Activated T-cell treated with anti-CD3 and anti-CD28 coated beads, Interleukin-2, amount 50 U/mL, for 4 hours (primary cell): ENCODE measurements at places on chromosomes 7 and 10.

GRCh38 chr10:9734218-9734617, 1283.5 kb upstream of the CELF2 start:
- DNase-seq: no peak

DNA sequence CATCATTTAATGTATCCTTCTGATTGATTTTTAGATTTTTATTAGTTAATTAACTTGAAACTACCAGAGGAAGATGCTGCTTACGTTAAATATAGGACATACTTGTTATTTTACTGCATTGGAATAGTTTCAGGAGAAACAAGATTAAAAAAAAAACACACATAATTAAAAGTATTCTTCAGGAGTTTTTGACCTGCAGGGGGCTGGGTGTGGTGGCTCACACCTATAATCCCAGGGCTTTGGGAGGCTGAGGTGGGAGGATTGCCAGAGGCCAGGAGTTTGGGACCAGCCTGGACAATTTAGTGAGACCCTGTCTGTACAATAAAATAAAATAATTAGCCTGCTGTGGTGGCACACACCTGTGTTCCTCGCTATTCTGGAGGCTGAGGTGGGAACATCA, 10.7 kb downstream of the CBLL1 start:
- DNase-seq: no peak

- no peak for DNase-seq
Observed at GRCh38 chr10:113681533-113682470, 2.1 kb downstream of the CASP7 start.

- no peak for DNase-seq
Observed at GRCh38 chr10:7435674-7436073, 24.8 kb upstream of the SFMBT2 start.

DNA sequence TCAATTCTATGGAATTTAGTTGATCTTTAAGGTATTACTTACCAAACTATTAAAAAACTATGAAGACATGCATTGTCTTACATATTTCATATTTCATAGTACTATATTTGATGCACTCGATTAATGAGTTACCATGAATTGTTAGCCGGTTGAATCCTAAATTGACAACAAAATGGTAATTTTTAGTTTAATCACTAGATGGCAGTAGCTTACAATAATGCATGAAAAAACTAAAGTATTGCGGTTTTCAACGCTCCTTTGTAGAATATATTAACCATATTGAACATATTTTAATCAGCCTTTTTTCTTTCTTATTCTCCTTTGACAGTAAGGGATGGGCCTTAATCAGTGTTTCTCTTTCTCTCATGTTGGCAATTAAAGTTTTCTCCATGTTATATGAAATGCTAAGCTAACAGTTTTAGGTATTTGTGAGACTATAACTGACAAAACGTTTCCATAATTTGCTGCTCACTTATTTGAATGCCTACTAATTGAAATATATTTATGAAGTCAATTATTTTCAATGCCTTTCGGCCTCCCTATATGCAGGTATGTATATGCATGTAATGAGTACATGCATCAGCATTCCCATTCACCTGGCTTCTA, 48.5 kb upstream of the ARL4A start:
- no peak for DNase-seq

GRCh38 chr7:80922253-80923049, 3.6 kb upstream of the SEMA3C start:
- no peak for DNase-seq

DNA sequence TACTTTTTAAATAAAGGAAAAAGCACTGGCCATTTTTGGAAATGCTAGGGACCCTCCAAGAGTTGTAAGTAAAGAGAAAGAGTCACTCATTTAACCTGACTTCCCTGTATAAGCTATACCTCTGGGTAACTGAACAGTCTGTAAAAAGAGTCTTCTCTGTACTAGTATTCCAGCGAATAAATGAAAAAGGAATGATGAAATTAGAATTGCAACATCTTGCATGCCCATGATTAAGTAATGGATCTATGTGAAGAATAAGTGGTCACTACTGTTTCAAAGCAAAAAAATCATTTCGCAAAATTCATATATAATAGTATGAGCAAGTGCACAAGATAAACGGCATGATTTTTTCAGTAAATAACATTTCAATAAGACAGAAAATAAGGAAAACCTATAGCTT, 116.8 kb downstream of the ZFAND4 start:
- DNase-seq: no peak

- DNase-seq: no peak
Observed at GRCh38 chr7:86914551-86914950, 144.9 kb downstream of the ELAPOR2 start.

- DNase-seq: no peak
Observed at GRCh38 chr7:2598154-2598823, 33.5 kb upstream of the TTYH3 start.

DNA sequence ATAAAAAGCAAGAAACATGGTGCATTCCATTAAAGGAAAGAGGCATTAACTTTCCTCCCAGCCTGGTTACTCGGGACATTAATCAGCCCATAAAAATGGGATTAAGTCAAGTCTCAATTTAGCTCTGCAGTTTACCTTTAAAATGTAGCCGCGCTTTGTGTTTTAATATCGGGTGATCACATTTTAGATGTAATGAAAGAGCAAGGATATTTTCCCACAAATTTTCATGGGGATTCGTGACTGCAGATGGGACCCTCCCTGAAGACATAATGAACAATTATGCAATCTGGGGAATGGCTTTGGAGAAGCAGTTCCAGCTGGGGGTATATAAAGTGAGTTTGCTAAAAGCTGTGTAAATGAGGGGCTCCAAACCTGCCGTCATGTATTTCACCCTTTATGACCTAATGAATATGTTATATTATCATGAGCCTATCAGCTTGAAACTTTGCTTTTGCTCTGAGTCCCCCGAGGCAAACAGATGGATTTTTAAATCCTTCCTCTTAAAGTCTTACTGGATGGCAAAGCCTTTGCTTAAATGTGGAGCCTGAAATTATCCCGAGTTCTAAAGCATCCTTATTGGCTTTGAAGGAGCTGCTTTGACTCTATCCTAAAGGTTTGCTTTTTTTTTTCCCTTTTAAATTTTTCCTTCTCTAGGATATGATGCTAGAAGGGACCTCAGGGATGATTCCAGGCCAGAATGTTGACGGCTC, 31.8 kb downstream of the BAMBI start:
- no peak for DNase-seq

DNA sequence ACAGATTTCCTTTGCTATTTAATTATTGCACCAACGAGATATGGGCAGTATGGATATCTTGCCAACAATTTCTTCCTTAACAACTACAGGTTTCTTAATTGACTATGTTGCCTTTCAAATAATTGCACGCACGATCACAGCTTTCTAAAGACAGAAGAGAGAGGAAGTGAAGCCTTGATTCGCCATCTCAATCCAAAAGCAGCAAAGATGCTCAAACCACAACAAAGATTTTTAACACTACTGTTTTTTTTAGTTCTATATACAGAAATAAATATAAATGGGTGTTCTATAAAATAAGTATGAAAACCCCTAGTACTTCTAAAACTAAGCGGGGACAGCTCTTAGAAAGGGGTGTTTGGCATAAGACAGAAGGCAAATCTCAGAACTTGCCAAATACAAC, 251.3 kb downstream of the SFMBT2 start:
- no peak for DNase-seq

- DNase-seq: no peak
Observed at GRCh38 chr7:28246921-28247461, 66.4 kb upstream of the JAZF1 start.
